ENCODE measurements at places on chromosomes 7 and 10.

GRCh38 chr7:29945259-29945809, 44.3 kb downstream of the SCRN1 start:
- no peak for DNase-seq

DNA sequence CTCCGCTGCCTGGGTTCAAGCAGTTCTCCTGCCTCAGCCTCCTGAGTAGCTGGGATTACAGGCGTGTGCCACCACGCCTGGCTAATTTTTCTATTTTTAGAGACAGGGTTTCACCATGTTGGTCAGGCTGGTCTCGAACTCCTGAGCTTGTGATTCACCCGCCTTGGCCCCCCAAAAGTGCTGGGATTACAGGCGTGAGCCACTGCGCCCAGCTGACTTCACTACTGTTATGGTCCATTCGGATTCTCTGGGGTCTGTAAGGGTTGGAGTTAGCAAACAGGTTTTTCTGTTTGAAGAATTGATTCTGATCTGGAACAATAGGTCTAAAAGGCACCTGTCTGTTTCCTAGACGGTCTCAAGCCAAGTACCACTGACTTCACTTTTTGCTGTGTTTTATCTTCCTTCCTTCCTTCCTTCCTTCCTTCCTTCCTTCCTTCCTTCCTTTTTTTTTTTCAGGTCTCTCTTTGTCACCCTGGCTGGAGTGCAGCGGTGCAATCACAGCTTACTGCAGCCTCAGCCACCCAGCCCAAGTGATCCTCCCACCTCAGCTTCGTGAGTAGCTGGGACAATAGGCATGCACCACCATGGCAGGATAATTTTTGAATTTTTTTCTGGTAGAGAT, 192.2 kb downstream of the CAMK1D start:
- no peak for DNase-seq

DNA sequence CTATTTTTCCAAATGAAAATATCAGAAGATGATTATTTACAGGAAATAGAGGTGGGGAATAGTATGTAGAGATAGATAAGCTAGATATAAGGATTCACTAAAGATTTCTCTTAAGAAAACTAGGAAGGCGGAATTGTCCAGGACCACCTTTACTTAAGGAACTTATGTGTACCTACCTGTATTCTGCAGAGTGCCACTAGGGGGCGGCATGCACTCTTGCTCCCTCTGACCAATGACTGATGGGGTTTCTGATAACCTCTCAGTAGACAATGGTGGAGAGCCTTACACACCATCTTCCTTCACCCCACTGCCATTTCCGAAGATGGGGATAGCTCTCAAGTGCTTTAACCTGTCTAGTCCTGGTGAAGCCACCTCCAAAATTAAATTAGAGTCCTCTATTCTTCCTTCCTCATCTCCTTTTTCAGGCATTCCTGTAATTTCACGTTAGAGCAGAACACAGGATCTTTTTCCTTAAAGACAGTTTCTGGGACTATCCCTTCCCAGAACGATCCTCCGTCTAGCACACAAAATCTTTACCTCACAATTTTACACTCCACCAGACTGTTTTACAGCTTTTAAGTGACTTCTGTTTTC, 453.1 kb downstream of the SORCS1 start:
- no peak for DNase-seq

GRCh38 chr10:124077208-124077993, 16.0 kb downstream of the CHST15 start:
- DNase-seq: no peak

GRCh38 chr7:136056651-136057231, 79.6 kb upstream of the MTPN start:
- no peak for DNase-seq

GRCh38 chr7:128913870-128914565, 3.5 kb upstream of the KCP start:
- DNase-seq: no peak

- DNase-seq: no peak
Measured at GRCh38 chr10:6516281-6516928, 63.7 kb downstream of the PRKCQ start.

Measured in NCI-H526 treated with DMSO at 0.1 percent for 48 hours (cell line).